ENCODE measurements at places on chromosomes 4 and X.

DNA sequence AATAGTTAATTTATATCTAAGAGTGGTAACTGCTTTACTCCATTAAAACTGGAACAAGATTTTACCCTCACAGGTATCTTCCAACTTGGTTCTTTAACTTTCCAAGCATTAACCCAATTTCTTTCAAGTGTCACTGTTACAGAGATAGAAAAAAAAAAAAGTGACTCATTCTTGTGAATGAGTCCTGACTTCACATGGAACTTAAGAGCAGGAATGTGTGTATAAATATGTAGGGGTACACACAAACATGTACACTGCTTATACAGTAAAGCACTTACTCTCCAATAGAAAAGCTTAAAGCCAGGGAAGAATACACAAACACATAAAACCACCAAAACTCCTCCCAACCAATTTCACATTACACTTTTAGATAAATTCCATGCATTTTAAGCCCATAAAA, 38.8 kb downstream of the TAPT1 start:
- no peak for DNase-seq

- peak; percentile 7 for DNase-seq
These were observed 6.9 kb downstream of the CCNB3 start for GRCh38 chrX:50211510-50211909.

DNA sequence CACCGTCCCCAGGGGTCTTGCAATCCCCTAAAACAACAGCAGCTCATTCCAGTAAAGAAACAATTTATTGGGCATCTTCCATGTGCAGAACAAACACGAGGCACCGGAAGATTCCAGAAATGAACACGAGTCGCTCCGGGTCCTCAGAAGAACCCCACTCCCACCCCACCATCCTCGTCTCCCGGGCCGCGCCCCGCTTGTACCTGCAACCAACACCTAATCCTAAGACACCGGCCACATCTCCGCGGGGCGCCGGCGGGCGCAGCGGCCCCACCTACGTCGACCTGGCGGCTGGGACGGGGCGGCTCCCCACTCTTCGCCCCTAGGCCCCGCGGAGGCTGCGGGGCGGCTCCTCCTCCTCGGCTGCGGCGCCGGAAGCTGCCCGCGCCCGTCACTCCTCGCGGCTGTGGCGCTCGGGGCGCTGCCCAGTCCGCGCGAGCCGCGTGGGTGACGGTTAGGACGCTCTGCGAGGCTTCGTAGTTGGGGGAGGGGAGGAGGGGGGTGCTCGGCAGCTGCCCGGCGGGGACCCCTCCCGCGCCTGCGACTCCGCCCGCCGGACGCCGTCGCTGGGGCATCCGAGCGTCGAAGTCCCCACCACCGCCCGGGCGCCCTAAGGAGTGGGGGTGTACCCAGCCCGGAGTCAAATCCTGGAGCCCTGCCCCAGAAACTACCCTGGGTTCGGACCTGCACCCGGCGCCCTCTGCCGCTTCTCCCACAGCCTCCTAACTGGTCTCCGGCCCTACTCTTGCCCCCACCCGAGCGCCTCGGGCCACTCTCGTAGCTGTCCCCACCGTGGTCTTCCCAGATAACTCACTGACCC, at the start of gene CCDC158:
Gene CCDC158 (minus strand): TSS at position 380 of the 820 bp plus-strand sequence. CDS start 17,934 bp downstream, outside the sequence.
- no peak for DNase-seq

DNA sequence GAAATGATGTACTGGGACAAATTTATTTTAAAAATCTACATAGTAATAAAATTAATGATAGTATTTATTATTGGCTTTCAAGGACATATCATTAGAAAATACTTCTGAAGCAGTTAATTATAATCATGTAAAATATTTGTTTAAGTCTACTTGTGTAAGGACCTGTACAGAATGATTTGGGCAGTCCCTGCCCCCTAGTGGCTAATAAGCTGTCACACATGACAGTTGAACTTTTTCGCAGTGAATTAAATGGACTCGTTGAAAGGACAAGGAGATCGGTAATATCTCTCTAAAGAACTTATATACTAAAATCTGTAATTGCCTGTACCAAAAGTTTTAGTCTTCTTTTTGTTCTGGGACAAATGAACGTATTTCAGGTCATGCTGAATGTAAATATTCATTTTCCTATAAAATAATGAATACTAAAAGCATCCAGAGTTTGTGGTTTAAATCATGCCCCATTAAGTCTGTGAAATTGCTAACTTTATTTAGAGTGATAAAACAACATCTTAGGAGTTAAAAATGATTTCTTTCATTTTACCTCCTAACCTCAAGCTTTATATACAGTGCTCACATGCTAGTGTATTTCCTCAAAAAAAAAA, 13.6 kb downstream of the EXOC1 start:
- peak; percentile 66 for DNase-seq

GRCh38 chrX:13898083-13898482, 81.2 kb upstream of the GPM6B start:
- peak; percentile 9 for DNase-seq

DNA sequence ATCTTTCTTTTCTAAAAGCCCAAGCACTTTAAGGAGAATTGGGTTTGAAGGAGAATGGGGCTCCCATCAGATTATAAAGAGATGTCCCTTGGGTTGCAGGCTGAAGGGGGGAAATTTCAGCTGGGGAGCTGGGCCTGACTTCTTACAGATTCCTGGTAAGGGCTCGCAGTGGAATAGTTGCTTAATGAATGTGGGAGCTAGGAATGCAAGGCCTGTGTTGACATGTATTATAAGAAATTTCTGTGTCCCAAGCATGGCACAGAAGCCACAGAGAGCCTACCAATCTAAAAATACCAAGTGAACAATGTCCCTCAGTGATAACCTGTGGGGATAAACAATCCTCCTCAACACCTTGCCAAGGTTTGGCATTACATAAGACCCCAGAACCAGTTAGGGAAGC, 39.3 kb upstream of the WNK3 start:
- DNase-seq: no peak

GRCh38 chr4:109177096-109177810, 125.2 kb downstream of the COL25A1 start:
- DNase-seq: no peak

GRCh38 chr4:48431401-48431800, 51.7 kb upstream of the SLC10A4 start:
- DNase-seq: no peak

- peak; percentile 22 for DNase-seq
These were observed 1408.9 kb upstream of the PCDH7 start for GRCh38 chr4:29311247-29311646.

DNA sequence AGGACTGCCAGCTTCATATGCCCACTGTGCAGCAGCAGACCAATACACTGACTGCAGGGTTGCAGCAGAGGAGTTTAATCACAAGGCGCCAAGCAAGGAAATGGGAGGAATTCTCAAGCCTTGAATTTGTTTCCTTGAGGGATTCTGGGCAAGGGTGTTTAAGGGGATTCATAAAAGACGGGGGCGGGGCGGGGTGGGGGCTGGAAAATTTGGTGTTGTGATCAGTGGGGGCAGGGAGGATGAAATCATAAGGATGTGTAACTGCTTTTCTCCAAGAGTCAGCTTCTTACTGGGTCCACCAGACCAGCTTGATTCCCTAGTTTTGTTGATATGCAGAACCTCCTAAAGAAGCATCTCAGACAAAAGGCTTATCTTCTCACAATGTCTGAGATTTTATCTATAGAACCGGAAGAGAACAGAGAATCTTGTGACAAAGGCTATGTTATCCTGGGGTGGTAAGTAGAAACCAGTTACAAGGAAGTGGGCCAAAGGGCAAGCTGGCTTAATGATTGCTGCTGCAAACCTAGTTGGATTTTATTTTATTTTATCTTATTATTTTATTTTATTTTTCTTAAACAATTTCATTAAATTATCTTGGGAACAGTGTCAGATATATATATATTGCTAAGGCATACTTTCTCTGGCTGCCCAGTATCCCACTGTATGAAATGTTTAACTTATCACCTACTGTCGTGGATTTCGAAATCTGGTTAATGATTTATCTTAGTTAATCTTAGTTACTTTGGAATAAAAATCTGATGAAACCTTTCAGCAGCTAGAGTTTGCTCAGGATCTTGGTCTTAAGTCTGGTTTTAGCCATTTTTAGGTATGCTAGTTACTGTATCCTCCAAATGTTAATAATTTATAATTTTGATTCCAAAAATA, 276.4 kb downstream of the RPA4 start:
- DNase-seq: no peak

DNA sequence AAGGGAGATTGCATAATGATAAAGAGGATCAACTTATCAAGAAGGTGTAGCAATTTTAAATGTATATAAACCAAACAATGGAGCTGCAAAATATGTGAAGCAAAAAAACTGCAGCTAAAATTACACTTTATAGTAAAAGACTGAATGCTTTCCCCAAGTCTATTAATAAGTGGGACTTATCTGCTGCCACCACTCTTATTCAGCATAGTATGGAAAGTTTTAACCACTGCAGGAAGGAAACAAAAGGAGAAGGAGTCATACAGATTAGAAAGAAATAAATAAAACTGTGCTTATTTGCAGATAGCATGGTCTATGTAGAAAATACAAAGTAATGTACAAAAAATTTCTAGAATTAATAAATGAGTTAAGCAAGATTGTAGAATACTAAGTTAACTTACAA, 94.1 kb upstream of the GK2 start:
- DNase-seq: no peak

DNA sequence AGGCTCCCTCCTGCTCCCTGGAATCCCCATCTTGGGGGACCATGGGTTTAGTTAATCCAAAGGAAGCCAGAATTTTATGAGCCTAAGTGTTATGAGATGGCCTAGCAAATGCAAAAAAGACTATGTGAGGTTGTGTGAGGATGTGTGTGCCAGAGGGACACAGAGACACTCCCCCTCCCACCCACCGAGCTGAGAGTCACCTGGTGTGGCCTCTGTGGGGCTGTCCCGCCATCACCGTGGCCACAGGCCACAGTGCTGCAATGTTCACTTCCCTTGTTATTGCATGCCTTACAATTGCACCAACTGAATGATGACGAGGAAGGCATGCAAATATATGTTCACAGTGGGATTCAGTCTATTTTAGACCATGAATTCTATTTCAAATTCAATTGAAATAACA, 601 bp upstream of the FGFBP2 start:
- no peak for DNase-seq

DNA sequence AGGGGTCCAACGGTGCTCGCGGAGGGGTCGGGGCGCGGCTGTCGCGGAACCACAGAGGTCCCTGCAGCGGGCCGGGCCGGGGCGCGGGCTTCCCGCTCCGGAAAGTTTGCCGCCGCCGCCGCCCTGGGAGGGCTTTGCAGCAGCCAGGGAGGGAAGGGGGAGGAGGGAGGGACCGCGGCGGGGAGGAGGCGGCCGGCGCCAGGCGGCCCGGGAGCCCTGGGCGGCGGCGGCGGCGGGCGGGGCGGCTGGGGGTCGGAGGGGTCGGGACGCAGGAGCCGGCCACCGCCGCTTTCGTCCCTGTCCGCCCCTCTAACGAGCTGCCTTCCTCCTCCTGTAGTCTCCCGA, 375 bp downstream of the FGFR3 start:
- DNase-seq: no peak

DNA sequence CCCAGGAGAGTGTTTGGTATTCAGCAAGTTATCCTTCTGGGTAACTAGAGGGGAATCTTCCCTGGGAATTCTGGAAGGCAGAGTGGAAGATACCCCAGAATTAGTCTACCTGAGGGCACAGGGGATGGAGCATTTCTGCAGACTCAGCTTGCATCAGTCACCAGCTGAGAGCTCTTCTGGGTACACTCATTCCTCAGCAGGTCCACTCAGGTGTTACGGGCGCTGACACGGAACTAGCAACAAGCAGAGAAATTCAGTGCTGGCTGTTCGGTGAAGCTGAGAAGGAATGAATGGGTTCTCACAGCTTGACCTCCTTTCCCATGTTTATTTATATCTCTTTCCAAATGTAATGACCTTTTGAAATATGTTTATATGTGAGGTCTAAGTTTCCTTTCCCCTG, 106.0 kb upstream of the PNPLA4 start:
- no peak for DNase-seq

GRCh38 chr4:110867981-110868720, 245.3 kb upstream of the PITX2 start:
- DNase-seq: no peak

GRCh38 chr4:184801781-184802696, 23.7 kb downstream of the ACSL1 start:
- DNase-seq: no peak

GRCh38 chrX:7283741-7284140, 135.8 kb upstream of the PUDP start:
- DNase-seq: no peak

DNA sequence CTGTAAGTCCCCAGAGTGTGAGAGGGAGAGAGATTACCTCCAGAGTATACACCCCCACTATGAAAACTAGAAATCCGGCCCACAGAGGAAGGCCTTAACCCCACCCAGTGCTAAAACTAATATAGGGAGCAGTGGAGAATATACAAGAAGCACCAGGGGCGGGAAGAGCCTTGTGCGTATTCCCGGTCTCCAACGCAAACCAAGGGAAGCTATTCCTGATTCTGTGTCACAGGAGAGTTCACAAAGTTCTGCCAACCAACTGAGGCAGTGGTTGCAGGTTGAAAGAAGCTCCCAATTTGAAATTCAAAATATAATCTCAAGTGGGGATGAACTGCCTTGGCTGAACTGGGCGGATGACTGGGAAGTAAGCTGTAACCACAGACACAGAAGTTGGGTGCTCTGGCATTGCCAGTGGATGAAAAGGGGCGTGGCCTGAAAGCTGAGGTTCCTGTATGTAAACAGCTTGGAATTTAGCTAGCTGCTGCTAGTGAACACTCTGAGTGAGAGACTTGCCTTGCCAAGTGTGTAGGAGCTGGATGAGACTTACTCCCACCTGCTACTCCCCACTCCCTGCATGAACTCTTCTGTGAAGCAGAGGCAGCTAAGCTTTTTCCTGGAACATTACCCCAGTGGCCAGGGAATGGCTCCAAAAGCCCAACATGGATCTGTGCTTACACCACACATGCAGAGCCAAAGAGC, 32.7 kb downstream of the ELF2 start:
- DNase-seq: peak; percentile 57

DNA sequence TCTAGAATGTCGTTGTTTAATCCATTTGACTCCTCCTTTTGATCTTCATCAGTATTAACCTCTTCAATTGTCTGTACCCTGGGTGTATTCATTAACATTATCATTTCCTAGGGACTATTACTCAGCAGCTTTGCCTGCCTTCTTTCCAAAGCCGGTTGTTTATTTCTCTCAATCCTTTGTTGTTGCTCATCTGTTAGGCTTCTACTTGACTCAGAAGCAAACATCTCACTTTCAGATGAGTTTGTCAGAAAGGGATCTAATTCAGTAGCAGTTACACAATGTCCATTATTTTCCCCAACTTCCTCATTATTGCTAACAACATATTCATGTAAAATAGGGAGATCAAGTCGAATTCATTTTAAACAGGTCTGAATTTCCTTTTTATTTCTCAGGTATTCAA, 22.1 kb upstream of the HSD17B10 start:
- peak; percentile 73 for DNase-seq

DNA sequence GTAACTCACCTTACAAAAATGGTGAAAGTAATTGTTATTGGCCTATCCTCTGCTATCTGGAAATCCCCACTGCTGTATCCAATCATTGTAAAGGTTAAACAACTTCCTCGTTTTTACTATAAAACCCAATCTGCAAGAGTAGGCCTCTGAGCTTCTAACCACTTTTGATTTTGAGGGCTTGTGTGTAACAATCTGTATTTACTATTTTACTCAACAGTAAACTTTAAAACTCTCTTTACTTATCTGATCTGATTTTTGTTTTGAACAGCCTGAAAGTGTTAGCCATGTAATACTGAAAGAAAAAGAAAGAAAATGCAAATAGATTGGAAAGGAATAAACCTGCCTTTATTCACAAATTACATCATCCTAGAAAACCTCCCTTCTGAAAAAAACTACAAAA, 63.1 kb downstream of the SLC10A7 start:
- no peak for DNase-seq

Data from HFFc6 (cell line).